ENCODE measurements at places on chromosomes 11 and 22. TPM values are rescaled to one million over a fixed set of nuclear protein-coding genes. Genes with fewer than 3 reads are reported as not detected.
A peak's percentile ranks its signal among the peaks of the same experiment; 100 is the strongest.

Gene TSGA10IP
- total RNA-seq: not detected

Gene APOA5
- total RNA-seq: not detected

GRCh38 chr11:70804139-70804837, 406.0 kb downstream of the CTTN start:
- no peak for DNase-seq

Gene SLC22A8
- total RNA-seq: not detected

- no peak for DNase-seq
Measured at GRCh38 chr11:115333121-115333520, 171.1 kb downstream of the CADM1 start.

GRCh38 chr11:33909150-33909549, 17.3 kb upstream of the LMO2 start:
- no peak for DNase-seq

DNA sequence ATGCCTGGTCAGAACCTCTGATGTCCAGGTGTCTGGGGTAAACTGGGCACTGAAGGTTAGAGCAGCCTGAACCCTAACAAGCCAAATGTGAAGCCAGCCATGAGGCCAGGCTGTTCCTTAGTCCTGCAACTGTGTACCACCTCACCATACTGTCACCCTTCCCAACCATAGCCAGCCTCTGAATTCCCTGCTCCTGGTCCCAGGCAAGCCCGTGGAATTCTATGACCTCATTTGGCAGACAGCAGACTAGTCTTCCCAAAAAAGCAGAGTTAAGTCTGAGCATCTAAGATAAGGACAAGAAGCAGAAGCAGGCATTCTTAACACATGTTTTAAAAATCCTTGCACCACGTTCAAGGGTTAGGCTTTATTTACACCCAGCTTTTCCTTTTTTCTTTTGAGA, 134.8 kb downstream of the C11orf58 start:
- DNase-seq: no peak

Gene DESI1
- 26.7 TPM for total RNA-seq

DNA sequence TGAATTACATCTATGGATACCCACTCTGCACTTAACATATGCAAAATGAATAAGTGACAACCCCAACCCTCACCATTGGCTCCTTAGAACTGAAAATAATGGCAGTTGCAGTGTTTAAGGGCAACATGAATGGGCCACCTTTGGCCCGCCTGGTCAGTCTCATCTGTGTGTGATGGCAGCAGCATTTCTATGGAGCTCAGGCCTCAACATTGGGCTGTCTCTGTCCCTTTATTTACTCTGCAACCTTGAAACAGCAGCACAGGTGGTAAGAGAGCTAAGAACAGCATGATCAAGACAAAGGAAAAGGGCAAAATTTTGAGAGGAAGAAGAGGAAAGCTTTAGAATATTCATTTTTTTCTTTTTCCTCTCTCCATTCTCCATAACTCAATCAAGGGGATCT, 38.3 kb upstream of the TMEM135 start:
- no peak for DNase-seq

GRCh38 chr22:46125816-46126765, 24.2 kb upstream of the PPARA start:
- no peak for DNase-seq

DNA sequence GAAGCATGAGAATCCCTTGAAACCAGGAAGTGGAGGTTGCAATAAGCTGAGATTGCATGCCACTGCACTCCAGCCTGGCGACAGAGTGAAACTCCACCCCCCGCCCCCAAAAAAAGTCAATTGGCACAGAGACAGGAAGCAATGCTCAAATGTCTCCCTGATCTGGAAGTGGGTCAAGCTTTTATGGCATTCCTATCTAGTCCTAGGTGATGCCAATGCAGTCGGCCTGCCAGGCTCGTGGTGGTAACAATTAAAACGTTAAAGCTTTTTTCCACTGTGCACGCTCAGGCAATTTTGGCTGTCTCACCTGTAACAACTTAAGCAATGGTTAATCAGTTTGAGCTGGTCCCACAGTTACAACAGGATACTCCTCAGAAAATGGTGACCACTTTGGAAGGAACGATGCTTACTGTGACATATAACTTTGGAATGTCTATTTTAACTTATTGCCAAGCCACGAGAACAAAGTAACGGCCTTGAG, 18.9 kb upstream of the PISD start:
- peak; percentile 37 for DNase-seq

Gene CSTF3
- total RNA-seq: 22.8 TPM

- no peak for DNase-seq
Measured at GRCh38 chr22:42648017-42648367, 1.2 kb downstream of the CYB5R3 start.

GRCh38 chr11:34857463-34857862, 58.7 kb downstream of the APIP start:
- no peak for DNase-seq

DNA sequence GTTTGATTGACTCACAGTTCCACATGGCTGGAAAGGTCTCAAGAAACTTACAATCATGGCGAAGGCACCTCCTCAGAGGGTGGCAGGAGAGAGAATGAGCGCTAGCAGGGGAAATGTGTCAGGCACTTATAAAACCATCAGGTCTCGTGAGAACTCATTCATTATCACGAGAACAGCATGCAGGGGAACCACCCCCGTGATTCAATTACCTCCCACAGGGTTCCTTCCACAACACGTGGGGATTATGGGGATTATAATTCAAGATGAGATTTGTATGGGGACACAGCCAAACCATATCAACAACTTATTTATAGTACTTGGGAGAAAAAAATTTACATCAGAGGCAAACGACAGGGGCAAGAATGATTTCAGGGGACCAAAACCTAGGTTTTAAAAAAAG, 3.0 kb downstream of the ME3 start:
- DNase-seq: peak; percentile 29

GRCh38 chr22:22798232-22798616, 89.4 kb upstream of the IGLL5 start:
- DNase-seq: no peak

Data from dermis blood vessel endothelial cell (primary cell).